Stimulated activated CD4-positive, alpha-beta T cell treated with anti-CD3 and anti-CD28 coated beads, Interleukin-15, amount 100 ng/mL, for 1 hour (primary cell): ENCODE measurements at places on chromosomes 1 and 21.

- DNase-seq, result no peak
Measured at GRCh38 chr1:31668303-31668883, 23.7 kb upstream of the PEF1 start.

DNA sequence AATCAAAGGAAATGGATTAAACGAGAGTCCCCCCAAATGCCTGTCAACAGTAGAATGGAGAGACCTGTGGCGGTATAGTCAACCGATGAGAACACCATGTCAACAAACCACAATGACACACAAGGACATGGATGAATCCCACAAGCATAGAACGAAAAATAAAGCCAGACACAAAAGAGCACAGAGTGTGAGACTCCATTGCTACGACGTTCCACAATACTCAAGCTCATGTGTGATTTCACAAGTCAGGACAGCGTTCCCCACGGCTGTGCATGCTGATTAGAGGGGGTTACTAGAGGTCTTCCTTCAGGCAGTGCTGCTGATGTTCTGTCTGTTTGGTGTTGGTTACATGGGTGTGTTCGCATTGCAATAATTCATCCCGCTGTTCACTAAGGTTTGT lies 5.8 kb upstream of the PLA2G2D start:
- no peak for DNase-seq

DNA sequence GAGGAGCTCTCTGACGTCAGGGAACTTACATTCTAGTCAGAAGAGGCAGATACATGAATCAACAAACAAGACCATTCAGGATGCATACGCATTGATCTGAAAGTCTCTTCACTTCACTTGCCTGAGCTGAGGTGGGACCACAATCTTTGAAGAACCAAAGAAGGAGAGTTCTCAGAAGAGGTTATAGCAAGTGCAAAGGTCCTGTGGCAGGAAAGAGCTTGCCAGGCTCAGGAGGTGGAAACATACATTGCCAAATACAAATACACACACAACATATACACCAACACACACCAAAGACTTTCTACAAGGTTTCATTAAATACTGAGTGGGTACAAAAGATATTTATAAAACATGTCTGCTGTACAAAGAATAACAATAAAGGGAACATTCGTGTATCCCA lies 86.8 kb upstream of the GJB5 start:
- DNase-seq, result no peak

DNA sequence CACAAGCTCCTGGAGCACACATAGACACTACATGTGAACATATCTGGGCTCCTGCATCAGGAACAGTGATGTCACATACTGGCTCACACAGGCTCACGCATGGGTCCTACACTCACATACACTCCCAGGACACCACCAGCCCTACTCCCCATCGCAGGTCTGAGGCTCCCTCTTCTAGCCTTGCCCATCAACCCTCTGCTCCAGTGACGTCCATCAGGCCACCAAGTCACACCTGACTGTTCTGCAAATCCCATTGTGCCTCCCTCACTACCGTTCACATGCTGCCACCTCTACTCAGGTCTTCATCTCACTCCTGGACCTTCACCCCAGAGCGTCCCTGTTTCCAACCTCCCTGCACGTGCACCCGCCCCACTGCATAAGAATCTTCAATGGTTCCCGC lies 18.1 kb downstream of the TFAP2E start:
- DNase-seq, result no peak

DNA sequence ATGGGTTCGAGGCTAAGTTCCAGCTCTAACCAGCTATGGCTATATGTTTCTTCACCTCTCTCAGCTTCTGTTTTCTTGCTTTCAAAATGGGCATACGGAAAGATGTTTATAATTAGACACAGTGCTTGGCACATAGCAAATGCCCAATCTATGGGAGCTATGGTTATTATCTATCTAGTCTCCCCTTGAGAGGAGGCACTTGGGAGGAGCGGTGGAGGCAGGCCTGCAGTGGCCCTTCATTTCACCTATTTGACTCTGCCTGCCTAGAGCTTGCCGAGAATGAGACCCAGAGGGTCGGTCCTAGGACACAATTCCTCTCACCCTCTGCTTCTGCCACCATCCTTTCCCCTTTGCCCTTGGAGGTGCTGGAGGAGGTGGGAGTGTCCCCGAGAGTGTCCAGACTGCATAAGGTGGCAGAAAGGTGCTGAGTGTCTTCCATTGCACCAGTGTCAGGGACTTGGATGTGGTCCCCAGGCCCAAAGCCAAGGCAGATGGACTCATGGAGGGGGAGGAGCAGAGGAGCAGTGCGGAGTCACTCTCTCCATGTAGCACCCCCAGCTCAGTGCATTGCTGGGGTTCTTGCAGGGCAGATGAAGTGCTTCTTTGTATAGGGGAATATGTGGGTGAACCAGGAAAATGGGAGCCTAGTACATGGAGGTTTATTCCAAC lies 9.0 kb downstream of the LGR6 start:
- DNase-seq, result no peak

DNA sequence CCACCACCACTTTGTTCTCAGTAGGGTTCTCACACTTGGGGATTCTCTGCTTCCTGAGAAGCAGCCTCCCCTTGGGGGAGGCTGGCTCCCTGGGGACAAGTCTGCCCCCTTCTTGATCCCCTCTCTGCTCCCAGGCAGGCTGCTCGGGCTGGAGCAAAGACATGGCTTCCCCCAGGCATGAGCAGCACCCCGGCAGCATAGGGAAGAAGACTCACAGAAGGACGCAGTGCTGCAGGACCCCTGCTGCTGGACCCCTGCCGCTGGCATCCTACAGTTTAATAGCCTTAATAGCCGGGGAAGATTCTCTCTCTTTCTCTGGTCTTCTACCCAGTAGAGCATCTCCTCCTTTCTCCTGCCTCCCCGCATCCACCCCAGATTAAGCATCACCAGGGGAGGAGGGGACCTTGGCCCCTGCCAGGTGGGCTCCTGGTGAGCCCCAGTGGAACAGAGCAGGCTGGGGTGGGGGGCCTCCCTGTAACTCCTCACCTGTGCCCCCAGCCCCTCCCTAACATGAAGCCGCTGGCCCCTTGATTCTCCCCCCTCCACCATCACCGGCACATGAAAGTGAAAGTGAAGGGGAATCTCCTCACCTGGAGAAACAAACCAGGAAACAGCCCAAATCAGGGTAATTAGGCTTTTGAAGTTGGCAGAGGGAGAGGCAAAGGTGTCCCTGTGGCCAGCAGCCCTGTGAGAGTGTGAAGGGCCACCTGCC lies 2.5 kb downstream of the WNT3A start:
- DNase-seq, result no peak

DNA sequence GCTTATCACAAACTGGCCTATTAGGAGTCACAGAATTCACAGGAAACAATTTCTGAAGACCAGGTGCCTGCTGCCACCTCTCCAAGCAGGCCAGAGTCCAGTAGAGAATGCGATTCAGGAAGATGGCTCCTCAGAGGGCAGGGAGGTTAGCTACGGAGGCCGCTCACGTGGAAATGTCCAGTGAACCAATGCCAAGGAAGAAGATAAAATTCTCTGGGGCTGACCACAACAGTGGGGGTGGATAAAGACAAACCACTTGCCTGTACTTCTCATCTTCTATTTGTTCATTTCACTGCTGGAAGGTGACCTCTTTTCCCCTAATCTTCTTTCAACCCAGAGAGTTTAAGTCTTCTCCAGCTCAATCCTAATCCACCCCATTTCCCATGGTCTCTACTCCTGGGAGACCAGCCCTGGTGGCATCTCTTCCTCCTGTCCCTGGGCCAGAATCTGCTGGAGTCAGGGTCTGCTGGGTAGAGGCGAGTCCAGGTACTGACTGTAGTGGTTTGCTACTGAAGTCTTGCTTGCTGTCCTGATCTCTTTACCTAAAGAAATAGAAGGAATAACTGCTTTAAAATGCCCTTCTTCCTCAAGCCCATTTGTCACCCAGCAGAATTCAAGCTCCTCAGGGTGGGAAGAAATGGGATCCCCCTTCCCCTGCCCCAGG lies 3.2 kb downstream of the PSRC1 start:
- no peak for DNase-seq

GRCh38 chr1:224817382-224817781 lies 112.1 kb upstream of the DNAH14 start:
- no peak for DNase-seq

GRCh38 chr1:109713636-109714035 lies 1.6 kb downstream of the GSTM5 start:
- DNase-seq, result no peak

DNA sequence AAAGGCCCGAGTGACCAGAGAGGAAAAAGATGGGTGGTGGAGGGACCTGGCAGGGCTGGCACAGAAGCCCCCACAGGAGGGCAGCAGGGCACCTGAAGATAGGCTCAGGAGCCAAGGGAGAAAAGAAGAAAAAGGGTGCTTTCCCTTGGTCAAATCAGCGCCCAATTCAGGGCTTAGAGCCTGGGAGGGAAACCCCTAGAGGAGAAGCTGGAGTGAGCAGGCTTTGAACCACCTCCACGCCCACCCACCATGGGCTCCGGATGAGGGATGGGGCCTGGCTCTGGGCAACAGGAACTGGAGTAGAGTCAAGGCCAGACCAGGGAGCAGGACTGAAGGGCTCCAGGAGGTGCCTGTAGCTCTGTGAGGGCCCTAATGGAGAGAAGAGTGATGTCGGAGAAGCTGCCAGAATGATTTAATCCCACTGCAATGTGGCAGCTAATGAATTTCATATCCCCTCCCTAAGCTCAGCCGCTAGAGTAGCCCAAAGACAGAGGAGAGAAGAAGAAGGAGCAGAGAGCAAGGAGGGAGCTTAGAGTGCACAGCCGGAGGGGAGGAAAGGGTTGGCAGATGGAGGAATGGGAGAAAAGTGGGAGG lies 12.0 kb upstream of the PRELP start:
- DNase-seq, result no peak

GRCh38 chr1:85573322-85573721 lies 7.2 kb upstream of the CCN1 start:
- DNase-seq, result no peak

- no peak for DNase-seq
Measured at GRCh38 chr21:26684889-26685288, 111.8 kb upstream of the CYYR1 start.

DNA sequence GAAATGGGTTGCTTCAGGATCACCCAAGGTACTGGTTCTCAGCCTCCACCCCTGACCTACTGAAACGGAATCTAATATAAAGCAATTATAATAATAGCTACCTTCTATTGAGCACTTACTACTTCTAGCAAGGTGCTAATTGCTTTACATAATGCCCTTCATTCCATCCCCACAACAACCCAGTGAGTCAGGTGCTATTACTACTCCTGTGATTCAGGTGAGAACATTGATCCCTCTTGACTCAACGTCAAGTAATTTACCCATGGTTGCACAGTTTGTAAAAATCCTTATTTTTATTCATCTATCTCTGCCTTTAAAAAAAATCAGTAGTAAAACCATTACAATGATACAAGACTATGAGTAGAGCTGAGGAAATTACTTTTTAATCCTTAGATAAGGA lies 85.2 kb downstream of the UCHL5 start:
- DNase-seq, result no peak

DNA sequence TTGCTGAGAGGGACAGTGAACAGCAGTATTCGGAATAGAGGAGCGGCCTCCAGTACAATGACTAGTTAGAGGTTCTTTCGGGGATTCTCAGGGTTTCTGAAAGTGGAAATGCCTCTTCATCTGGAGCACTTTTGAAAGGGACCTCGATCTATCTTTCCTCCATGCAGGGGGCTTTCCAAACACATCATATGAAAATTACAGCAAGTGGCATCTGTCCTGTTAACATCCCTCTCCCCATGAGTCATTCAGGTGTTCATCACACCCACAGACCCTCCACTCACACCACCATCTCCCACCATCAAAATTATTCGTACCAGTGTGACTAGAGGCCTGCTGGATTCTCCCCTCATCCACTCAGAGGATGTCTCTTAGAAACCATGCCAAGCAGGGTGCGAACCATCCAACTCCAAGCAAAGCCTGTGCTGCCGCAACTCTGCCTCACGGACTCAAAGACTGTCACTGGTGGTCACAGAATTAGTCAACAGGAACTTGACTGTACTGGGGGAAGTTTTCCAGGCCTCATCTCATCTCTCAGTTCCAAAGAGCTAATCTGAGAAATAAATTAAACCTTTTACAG lies 211.1 kb downstream of the MRPL39 start:
- no peak for DNase-seq

GRCh38 chr1:26729633-26730032 lies 33.8 kb downstream of the ARID1A start:
- no peak for DNase-seq

- DNase-seq, result no peak
Measured at GRCh38 chr1:93349231-93350135, 3.8 kb downstream of the DR1 start.

- DNase-seq, result no peak
Measured at GRCh38 chr1:29324771-29325351, 88.5 kb downstream of the PTPRU start.

DNA sequence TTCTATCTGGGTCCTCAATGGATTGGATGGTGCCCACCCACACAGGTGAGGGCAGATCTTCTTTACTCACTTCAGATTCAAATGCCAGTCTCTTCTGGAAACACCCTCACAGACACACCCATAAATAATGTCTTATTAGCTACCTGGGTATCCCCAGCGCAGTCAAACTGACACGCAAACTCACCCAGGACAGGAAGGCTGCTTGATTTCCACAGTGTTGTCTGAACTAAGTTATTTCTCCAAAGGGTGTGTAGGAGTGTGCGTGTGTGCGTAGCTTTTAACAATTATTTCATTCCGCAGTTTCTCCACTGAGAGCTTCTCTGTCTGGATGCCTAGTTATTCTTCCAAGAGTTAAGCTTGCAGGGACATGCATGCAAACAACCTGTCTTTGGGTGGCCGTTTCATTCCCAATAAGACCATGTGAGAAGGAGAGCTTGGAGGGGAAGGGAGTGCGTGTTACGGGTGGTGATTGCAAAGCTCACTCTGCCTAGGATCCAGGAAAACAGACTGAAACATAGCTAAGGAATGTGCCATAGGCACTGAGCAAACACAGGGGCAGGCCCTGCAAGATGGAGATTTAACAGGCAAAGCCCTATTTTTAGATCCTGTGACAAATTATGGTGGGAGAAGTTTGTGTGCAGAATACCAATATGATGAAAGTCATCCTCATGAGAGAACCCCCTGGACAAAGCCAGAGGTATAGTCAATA lies 269.7 kb downstream of the DYRK1A start:
- DNase-seq, result no peak

- DNase-seq, result no peak
Measured at GRCh38 chr1:6835139-6835538, 49.9 kb downstream of the CAMTA1 start.

DNA sequence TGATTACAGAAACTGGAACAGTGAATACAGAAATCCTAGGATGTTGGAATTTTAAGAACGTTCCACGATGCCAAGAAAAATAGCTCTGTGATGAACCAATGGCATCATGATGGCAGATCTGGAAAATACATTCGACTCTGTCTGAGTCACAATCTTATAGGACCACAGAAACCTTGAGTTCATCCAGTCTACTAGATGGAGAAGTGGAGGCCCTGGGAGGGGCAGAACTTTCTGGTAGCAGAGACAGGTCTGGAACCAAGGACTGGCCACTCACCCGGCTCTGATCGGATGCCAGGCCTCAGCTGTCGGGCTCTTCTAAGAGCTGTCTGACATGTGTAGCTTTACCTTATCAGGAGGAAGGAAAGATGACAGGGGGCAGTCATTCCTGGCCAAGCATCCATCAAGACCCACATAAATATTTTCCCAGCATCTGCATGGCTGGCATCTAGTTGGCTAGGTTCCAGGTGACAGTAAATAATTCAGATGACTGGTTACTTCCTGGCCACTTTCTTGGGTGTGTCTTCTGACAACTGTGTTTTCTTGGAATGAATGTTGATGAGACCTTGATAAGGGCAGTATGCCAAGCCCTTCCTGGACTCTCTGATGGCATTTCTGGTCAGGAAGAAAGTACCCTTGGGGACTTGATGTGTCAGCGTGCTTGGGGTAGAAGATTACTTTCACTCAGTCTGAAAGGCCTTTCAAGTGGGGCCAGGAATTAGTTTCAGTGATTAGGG lies 72.6 kb upstream of the TRABD2B start:
- no peak for DNase-seq

GRCh38 chr21:31287201-31287600 lies 56.9 kb downstream of the TIAM1 start:
- DNase-seq, result no peak
